T-cell (primary cell): ENCODE measurements at places on chromosomes 3 and 15.

DNA sequence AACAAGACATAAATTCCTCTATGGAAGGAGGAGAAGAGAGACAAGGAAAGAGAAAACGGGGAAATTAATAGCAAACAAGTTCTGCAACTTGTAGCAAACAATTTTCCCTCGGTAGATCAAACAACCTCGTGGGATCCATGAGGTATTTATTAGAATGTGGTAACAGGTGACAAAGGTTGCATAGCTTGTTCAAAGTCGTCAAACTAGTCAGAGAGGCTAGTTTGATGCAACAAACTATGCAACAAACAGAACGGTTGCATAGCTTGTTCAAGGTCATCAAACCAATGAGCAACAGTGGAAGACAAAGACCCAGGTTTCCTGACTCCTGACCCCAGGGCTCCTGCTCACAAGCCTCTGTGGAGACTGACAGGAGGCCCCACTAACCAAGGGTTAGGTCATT lies 20.7 kb downstream of the MB21D2 start:
- no peak for DNase-seq

DNA sequence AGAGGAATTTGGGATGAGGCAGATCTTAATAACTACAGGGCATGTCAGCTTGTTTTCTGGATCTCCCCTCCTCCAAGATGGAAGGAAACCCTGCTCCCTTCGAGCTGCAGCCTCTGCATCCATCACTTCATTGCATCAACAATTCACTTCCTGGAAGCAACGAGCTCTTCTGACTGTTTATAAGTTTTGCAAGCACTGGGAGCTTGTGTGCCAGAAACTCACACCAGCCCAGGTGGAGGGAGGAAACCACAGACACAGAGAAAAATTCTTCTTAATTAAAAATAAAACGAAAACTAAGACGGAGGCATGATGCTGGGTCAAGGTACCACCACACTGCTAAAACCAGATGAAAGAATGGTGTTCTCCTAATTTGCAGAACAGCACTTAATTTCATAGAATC lies 10.6 kb downstream of the LRIG1 start:
- no peak for DNase-seq

GRCh38 chr15:80934761-80935221 lies 54.8 kb downstream of the MESD start:
- no peak for DNase-seq

- no peak for DNase-seq
Measured at GRCh38 chr3:143100451-143100850, 19.1 kb upstream of the CHST2 start.

DNA sequence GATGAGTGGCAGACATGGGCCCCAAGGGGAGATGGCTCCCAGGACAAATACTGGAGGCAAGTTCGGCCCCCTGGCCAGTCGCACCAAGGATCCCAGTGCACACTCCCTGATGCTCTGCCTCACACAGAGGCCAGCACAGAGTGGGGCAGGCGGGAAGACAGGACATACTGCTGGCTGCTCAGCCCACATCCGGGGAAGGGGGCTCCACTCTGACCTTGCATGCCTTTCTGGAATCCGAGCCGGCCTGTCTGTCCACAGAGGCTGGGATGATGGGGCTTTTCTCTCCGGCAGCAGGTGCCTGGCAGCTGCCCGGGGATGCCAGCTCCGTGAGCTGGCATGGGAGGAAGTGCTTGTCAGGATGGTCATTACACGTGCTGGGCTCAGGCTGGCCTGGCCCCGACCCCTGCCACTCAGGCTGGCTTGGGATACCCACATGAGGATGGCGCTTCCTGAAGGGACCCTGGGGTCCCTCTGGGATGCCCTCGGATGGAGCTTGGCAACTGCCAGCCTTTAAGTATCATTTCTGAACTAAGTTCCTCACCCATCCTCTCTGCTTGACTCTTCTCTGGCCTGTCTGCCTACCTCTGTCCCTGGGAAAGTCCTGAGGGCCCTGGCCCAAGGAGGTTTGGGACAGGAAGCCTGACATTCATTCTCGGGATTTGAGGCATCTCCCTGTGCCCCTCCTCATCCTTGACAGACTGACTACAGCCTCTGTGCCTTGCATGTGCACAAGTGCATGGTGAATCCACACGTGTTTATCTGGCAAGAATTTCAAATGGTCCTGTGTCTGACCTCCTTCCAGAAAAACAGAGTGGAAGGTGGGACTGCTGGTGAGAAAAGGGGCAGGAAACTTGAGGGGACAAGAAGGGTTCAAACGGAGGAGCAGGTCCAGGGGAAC lies 46.5 kb downstream of the EXOG start:
- no peak for DNase-seq

- no peak for DNase-seq
Measured at GRCh38 chr3:72262736-72263135, 477.8 kb upstream of the PROK2 start.

GRCh38 chr3:184651904-184652303 lies 60.0 kb downstream of the MAGEF1 start:
- DNase-seq = no peak

DNA sequence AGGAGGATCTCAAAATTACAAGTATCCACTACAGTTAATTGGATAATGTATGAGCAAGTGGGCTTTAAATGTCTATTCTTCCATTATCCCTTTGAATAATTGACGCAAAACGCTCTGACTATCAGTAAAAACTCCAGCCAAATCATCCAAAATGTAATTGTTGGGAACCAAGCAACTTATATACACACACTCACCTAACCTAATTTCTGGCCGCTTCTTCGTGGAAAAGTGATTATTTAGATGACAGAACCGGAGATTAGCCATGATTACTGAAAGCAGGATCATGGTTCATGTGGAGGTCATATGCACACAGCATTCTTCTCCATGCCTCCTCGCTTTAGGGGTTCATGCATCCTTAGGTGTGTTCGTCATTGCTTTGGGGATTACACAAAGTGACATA lies 992.4 kb downstream of the NAALADL2 start:
- DNase-seq = no peak

DNA sequence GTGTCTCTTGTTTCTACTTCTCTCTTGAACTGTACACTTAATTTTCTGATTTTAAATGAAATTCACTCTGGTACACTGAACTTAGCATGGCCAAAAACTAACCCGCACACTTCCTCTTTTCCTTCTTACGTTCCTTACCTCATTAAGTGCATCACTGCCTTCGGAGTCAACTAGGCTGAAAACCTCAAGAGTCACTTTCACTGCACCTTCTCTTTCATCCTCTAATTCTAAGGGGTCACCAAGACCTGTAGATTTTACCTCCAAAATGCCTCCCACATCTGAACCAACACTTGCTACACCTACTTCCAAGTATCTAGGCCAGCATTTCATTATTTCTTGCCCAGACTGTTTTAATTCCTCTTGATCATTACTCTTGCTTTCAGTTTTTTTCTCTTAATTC lies 6.6 kb downstream of the CBLB start:
- no peak for DNase-seq

GRCh38 chr15:70336425-70337009 lies 238.8 kb upstream of the TLE3 start:
- DNase-seq = no peak

DNA sequence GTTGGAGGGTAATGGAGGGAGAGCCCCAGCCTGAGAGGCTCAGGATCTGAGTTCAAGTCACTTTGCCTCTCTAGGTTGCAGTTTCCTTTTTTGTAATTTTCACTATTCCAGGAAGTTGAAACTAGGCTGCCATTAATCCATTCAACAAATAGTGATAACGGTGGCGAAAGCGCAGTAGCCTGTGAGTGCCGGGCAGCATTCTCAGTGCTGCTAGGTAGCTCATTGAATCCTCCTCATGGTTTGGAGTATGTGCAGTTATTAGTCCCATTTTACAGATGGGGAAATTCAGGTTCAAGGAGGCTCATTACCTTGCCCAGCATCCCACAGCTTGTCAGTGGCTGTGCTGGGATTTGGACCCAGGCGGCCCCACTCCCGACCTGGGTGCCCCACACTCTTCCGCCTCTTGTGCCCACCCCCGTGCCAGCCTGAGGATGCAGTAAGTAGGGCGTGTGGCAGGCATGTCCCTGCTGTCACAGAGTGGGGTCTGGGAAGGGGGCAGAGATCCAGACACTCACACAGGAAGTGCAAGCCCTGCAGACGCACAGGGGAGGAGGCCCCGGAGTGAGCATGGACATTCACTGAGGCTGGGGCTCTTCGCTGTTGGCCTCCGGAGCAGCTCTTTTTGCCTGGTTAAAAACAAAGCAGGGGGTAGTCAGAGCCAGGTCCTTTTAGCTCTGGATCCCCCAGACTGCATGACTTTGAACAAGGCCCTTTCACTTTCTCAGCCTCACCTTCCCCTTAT lies 58.8 kb downstream of the SLC6A6 start:
- DNase-seq = no peak

DNA sequence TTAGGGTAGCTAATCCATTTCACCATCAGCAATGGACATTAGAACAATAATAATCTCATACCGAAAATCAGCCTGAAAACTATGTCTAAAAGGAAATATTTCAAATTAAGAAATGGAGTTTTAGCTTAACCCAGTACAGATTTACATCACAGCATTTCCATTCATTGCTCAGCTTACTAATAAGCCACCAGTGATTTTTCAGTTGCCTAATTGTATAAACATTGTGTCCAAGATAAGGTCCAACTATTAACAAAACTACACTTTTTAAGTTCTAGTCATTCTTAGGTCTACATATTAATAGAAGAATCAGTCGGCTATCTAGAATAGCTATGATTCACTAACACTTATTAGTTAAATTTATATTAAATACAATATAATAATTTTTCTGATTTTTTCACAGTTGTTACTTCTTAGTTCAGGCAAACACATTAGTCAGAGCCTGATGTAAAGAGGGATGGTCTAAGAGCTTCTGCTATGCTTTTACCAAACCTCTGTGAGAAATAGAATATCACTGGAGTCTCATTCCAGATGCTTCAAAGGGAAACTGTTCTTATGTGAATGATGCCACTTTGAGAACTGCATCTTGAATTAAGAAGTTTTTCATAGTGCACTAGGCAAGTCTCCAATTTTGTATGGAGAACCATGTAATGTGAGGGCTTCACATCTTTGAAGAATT lies 74.1 kb downstream of the CMSS1 start:
- no peak for DNase-seq

DNA sequence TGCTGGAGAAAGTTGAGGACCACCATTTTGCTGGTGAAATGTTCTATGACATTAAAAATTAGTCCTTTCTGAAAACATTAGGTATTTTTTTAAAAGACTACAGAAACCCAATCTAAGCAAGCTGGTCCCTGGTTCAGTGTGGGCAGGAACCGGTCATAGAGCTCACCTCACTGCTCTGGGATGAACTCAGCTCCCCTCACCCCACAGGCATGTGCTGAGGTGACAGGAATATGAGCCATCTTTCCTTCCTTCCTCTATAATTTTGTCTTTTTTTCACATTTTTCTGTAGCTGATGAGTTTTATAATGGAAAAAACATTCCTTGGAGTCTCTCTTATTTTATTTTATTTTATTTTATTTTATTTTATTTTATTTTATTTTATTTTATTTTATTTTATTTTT lies 8.2 kb upstream of the LRRC15 start:
- no peak for DNase-seq

DNA sequence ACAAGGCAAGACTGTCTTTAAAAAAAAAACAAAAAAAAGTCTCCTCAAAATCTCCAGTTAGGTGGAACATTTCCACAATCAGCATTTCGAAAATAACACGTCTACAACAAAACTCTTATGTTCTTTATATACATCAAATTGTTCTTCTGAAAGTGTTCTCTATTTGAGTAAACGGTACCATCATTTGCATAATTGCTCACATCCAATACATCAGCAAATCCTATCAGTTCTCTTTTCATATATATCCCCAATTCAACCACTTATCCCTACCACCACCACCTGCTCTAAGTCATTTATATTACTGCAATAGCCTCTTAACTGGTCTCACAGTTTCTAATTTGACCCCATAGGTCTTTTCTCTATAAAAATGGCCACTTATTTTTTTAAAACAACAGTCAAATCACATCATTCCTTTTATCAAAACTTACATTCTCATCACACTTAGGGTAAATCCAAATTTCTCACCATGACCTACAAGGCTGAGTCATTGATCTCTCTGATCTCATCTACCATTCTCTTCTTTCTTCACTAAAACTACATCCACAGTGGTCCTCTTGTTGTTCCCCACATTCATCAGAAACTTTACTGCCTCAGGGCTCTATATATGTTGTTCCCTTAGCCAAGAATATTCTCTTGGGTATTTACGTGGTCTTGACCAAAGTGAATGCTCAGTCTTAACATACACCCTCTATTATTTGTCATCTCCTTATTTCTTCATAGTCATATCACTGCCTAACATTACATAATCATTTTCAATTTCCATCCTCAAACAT lies 237.0 kb downstream of the SCAPER start:
- DNase-seq = no peak

GRCh38 chr15:68330901-68331300 lies 53.4 kb downstream of the FEM1B start:
- DNase-seq = no peak

- DNase-seq = no peak
Measured at GRCh38 chr3:23808525-23808924, 2.8 kb downstream of the UBE2E1 start.

DNA sequence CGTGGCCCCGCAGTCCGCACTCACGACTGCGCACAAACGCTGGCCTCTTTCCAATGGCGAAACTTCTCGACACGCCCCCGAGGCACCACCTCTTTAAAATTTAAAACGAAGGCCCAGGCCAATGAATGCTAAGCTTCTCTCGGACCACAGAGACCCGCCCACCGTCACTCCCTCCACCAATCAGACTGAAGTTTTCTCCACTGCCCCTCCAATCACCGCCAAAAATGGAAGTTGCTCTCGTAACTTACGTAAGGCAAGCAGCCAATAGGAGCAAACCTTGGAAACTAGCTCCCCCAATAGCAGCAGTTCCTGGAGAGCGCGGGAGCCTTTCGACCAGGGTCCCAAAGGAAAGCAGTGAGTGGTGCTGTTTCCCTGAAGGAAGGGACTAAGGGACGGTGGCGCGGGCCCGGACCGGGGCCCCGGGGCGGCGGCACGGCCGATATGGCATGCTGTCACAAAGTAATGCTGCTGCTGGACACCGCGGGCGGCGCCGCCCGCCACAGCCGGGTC lies at the start of gene TICRR:
Gene TICRR (plus strand): TSS at position 324 of the 510 bp plus-strand sequence. CDS start 118 bp downstream, at position 442.
- peak; percentile 96 for DNase-seq

DNA sequence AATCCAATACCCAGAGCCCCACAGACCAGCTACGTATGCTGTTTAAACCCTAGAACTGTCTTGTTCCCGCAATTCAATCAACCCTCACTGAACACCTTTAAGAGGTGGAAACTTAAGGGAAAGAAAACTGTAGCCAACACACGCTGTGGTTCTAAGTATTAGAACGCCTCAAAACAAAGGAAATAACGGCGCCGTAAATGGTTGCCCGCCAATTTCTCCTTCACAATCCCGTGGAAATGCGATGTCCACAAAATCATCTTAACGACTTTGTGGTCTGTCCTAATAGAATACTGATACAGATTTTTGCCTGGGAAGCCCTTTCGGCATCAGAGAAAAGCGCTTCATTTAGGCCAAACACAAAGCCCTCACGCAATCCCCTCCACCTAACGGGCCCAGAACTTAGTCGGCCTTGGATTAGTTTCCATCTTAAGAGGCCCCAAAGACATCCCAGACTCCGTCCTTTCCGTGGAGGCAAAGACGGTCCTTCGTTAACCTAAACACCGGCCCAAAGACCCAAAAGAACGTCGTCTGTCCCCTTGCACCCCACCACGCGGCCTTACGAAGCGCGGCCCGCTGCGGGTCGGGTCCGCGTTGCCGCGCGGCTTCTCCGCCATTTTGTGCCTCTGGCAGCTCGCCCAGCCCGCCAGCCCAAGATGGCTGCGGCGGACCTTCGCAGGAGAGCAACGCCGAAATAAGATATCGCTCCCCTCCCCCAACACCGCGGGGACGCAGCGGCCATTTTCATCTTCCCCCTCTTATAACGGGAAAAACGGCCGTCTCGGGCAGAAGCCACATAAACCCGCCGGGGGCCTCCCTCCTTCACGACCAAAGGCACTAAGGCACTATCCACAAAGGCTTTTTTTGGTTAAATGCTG lies 763 bp downstream of the TRA2B start:
- DNase-seq = peak; percentile 82

GRCh38 chr3:127590282-127590592 lies 296 bp downstream of the TPRA1 start:
- no peak for DNase-seq
